ENCODE measurements at places on chromosomes 11 and 22. TPM values are rescaled to one million over a fixed set of nuclear protein-coding genes. Genes with fewer than 3 reads are reported as not detected.

- ATAC-seq: no peak
These were observed 38.8 kb downstream of the PRDM11 start for GRCh38 chr11:45185228-45185729.

- no peak for ATAC-seq
These were observed 58.7 kb upstream of the TNRC6B start for GRCh38 chr22:40118979-40119378.

DNA sequence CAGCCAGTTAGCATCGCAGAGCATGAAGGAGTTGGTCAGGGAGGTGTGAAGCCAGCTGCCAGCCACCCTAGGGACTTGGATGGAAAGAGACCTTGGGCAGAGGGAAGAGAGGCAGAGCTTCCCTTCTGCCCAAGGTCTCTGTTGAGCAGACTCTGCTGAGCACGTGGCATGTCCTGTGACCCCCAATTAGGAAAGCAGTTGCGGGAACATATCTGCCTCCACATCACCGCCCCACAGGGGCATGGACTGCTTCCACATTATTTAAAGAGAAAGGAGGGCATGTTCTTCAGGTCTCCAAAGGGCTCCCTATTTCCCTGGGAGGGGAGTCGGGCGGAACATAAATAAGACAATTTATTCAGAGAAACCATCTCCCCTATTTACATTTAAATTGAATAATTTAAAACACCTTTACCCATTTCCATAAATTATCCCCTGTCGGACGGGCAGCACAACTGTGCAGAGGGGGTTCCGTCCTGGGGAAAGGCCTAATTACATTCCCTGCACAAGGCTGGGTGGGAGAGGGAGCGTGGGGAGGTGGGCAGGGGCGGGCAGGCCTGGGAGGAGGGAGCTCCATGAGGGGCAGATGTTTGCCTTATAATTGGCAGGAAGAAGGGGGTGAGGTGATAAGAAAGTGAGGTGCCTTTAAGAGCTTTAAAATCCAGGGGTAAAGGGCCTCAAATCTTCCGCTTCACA lies 88.8 kb upstream of the THY1 start:
- peak; percentile 58 for ATAC-seq

- ATAC-seq: no peak
These were observed 711.6 kb upstream of the ANO5 start for GRCh38 chr11:21481255-21481654.

DNA sequence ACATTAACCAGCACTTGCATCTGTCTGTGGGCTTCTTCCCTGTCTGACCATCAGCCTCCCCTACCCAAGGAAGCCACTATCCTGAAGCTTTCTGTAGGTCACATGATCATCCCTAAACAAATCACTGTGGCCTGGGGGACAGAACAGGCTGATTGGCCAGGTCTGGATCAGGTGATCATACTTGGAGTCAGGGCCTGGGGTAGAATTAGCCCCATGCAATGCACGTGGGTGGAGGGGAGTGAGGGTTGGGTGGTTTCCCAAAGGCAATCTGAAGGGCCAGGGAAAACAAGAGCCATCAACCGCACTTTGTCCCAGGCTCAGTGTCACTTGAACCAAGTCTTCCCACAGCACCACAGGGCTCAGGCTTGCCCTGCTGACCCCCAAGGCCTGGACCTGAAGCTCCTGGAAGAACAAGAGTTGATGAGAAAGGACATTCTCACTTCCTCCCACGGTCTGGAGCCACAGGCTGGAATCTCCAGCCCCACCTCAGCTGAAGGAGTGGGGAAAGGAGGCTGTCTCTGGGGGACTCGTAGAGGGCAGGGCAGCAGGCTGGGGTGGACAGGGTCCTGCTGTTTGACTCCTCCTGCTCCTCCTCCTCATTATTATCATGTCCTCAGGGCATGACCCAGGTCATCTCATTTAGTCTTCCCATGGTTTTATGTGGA lies 31.5 kb upstream of the TSPAN18 start:
- ATAC-seq: no peak

NDUFA6 gene
- 101 TPM for total RNA-seq

OR5P2 gene
- not detected for total RNA-seq

FXYD6 gene
- 0.70 TPM for total RNA-seq

OVOL1 gene
- 0.05 TPM for total RNA-seq

FAM83F gene
- total RNA-seq: 0.25 TPM

SPON1 gene
- total RNA-seq: 294 TPM

- ATAC-seq: no peak
These were observed 143.9 kb upstream of the MPPED2 start for GRCh38 chr11:30730011-30730410.

DNA sequence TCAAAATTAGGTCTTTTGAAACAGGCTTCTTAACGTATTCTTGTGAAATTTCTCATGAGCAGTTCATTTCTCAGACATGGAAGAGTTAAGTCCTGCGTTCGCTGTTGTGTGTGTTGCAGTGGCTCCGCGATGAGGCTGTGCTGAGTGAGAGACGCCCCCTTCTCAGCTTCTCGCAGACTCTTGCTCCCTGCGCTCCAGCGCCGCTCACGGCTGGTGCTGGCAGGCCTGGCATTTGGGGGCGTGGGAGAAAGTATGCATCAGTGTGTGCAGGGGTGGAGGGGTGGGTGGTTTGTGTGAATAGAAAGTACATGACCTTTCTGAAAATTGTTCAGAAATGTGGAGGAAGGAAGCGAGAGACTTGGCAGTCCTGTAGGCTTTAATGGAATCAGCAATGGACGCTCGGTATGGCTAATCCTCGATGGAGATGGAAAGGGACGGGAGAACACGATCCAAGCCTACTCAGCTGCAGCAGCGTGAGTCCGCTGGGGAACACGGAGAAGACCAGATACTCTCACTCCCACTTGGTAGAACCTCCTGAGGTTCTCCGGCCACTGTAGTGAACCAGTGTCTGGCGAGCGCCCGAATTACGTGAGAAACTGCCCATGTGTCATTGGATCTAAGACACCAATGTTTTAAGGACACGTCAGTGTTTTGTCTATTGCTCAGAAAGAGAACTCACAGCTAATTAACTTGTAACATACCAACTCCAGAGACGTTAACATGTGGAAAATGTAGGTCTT lies 5.9 kb downstream of the TAB1 start:
- peak; percentile 74 for ATAC-seq

GRCh38 chr11:119671051-119671450 lies 57.9 kb downstream of the NECTIN1 start:
- no peak for ATAC-seq

SMARCB1 gene
- 58.9 TPM for total RNA-seq

- ATAC-seq: peak; percentile 42
These were observed 3.7 kb upstream of the DPF2 start for GRCh38 chr11:65329944-65330403.

DNA sequence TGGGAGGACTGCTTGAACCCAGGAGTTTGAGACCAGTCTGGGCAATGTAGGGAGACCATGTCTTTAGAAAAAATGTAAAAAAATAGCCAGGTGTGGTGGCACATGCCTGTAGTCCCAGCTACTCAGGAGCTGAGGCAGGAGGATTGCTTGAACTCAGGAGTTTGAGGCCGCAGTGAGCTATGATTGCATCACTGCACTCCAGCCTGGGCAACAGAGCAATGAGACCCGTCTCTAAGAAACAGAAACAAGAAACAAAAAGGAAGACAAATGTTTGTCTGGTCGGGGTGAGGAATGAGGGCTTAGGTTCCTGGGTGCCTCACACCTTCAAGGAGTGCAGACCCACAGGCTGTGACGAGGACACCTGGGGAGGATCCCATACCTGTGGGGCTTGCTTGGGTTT lies 191.9 kb downstream of the CEP164 start:
- ATAC-seq: peak; percentile 64

NXPE4 gene
- total RNA-seq: 0.24 TPM

RAC2 gene
- not detected for total RNA-seq

IRAG1 gene
- 6.1 TPM for total RNA-seq

TYR gene
- not detected for total RNA-seq

USP2 gene
- total RNA-seq: 4.3 TPM

- peak; percentile 82 for ATAC-seq
These were observed 3.6 kb downstream of the RTN4RL2 start for GRCh38 chr11:57463671-57464538.

MMP13 gene
- total RNA-seq: not detected

DNA sequence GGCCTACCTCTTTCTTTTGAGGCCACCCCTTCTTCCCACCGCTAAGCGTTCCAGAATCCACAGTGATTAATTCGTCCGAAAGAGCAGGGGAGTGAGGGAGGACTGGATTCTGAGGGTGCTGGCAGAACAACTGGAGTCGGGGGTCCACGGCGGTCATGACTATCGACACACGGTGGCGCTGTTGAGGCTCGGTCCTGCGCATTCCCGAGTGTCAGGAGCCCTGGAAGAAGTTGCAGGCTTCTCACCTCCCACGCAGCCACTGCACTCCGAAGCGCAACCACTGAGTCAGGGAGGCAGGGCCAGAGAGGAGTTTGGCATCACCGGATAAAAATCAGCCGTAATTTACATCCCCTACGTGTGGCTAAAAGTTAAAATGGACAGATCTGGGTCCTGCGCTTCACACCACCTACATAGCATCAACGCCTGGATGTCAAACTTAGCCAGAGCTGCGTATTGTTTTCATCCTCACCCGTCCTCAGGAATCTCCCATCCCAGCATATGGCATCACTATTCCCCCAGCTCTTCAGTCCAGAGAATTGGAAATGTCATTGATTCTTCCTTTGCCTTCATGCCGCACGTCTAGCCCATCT lies 10.7 kb upstream of the CTSF start:
- ATAC-seq: peak; percentile 98

DNA sequence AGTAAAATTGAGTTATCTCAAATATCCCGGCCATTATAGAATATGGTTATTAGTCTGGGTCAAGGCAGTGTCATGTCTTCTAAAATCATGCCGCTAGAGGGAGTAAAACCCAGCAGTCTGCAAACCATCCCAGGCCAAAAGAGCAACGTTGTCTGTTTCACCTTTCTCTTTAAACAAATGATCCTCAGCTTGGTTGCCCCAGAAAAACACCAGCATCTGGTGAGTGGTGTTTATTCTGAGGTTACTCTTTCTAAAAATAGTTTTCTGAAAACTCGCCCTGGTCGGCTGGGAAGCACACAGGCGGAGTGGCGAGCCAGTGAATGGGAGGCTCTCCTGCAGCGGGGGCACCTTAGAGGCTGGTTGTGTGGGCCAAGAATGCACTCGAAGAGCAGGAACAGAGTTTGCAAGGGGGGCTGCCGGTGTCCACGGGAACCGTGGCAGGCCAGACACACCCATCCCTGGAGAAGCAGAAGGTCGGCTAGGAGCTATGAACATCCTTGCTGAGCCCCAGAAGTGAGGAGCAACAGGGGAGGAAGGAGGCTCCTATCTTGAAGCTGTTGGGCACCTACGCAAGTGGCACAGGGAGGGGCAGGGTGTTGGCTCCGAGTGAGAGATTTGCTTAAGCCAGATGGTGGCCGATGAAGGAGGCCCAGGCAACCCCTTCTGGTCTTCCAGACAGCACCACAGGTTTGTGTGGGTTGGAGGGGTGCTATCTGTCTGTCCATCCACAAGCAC lies 297.1 kb downstream of the ETS1 start:
- peak; percentile 80 for ATAC-seq

- no peak for ATAC-seq
These were observed 12.6 kb downstream of the SERPIND1 start for GRCh38 chr22:20786536-20786979.

RASSF10 gene
- total RNA-seq: 0.59 TPM

GRCh38 chr11:8814923-8815240 lies 96.1 kb upstream of the AKIP1 start:
- ATAC-seq: no peak

DNA sequence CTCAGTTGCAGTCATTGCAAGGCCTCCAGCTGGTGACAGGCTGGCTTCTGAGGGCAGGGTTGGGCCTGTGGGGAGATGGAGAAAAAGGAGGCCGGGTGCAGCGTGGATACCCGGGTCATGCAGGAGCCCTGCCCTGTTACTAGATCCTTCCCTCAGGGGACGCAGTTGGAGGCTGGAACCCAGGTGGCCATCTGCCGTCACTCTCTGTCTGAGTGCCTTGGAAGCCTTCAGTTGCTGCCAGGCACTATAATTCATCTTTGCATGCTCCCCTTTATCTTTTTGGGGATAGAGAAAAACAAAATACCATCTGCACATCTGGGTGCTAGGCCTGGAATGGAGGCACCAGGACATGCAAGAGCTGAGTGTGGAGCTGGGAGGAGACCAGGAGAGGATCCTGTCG lies 82.7 kb downstream of the TP53I11 start:
- peak; percentile 11 for ATAC-seq

CLCF1 gene
- total RNA-seq: 2.7 TPM

- ATAC-seq: no peak
These were observed 90.4 kb downstream of the GRIA4 start for GRCh38 chr11:105700271-105700670.

- ATAC-seq: no peak
These were observed at the start of gene CASP1 for GRCh38 chr11:105034813-105035620. TSS of gene CASP1 (minus strand) at chr11:105035144. CDS start at chr11:105035113, 31 bp downstream.

DNA sequence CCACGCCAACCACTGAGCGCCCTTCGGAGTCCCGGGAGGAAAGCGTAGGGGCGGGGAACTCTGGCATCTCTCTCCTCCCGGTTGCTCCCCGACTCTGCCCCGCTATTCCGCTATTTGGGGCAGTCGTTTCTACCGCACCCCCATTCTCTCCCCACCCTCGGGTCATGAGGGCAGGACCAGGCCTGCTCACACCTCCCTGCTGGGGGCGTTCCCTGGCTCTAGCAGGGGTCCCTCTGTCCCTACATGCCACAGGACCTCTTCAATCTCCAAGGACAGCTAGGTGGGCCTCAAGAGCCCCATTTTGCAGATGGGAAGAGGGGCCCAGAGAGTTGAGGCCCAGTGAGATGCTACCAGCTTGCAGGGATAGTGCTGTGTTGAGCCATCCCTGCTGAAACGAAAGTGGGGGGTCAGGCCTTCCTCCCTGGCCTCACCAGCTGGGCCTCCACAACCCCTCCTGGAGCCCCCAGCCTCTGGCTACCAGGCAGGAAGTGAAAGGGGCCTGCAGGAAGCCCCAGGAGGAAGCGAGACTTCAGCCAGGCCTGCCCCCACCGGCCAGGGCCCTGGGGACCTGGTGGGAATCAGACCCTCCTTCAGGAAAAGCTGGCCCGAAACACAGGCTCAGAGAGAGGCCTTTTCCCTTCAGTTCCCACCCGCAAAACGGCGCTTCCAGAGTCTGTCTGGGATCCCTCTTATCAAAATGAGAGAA lies 5.5 kb upstream of the SHISA8 start:
- ATAC-seq: no peak

DNA sequence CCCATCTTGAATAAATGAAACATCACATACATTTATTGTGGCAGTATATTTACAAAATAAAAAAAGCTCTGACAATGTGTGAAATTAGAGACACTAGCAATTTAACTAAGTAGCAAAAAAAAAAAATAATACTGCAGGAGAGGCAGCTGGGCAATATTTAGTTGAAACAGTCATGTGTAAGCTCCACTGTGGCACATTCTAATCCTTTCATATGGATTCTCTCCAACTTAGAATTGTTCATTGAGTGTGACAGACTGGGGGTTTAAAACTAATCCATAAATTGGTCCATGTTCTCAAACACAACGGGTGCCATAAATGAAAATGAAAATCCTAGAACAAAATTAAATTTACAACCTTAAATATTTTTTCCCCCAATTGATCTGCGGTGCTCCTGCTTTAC lies 302.1 kb downstream of the CADM1 start:
- ATAC-seq: no peak

- peak; percentile 26 for ATAC-seq
These were observed 87.1 kb downstream of the CHST1 start for GRCh38 chr11:45578316-45578715.

GRCh38 chr11:47331454-47332302 lies 20.8 kb downstream of the MYBPC3 start:
- no peak for ATAC-seq

CABP4 gene
- total RNA-seq: 0.38 TPM

Data from motor neuron (in vitro differentiated cells).